ENCODE measurements at places on chromosomes 2 and 18.

DNA sequence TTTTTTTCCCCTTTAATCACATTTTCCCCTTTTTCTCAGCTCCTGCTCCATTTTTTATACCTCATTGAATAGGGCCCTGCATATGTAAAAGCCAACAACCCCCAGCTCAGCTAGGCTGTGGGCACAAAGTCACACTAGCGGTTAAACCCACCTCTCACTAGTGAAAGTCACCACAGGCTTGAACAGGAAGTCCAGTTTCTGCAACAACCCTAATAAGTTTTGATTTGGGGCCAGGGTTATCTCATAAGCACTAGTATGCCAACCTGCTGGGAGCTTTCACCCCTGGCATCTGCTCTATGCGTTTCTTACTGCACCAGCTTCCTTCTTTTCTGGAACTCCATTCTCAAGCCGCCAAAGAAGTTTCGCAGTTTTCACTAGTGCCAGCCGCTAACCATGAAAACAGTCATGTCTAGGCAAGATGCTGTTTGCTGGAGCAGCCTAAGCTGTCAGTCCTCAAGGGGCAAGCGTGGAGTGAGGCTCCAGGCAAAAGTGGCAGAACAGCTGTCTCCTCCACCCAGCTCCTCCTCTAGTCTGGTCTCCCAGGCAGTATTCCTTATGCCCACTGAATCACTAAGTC lies 197.0 kb upstream of the MEIS1 start:
- no peak for DNase-seq

GRCh38 chr2:156437272-156437930 lies 1.2 kb downstream of the GPD2 start:
- DNase-seq = no peak

GRCh38 chr2:54092940-54093339 lies 22.5 kb upstream of the ACYP2 start:
- DNase-seq = no peak

- no peak for DNase-seq
These were observed 779 bp upstream of the LYPD6 start for GRCh38 chr2:149329489-149330126.

DNA sequence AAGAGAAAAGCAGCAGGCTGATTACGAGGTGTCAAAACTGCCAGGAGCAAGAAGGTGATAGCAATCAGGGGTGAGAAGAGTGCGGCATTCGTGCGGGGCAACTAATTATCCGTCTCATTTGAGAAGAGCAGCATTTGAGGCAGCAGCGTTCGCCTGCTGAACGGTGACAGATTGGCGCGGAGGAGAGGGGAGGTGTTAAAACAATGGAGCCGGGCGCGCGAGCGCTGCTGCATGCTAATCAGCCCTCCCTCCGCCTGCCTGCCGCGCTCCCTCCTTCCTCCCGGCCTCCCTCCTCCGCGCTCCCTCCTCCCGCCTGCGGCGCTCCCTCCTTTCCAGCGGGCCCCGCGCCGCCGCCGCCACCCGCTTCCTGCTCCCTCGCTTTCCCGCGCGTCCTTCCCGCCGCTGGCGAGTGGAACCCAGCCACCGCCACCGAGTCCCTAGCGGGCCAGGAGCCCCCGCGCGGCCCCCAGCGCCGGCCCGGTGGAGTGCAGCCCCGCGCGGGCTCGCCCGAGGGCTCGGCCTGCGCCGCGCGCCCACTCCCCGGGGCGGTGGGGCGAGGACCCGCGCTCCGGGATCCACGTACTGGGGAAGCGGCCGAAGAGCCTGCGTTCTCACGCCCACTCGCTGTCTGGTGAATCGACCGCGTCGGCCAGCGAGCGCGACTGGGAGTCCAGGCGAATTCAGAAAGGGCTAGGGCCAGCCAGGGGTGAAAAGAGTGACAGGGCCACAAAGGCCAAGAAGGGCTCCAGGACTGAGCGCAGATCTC lies 69.5 kb upstream of the PSMD14 start:
- DNase-seq = peak; percentile 44

- no peak for DNase-seq
These were observed 47.4 kb upstream of the CYRIA start for GRCh38 chr2:16713011-16713423.

GRCh38 chr2:71935262-71935848 lies 212.3 kb downstream of the CYP26B1 start:
- DNase-seq = no peak

DNA sequence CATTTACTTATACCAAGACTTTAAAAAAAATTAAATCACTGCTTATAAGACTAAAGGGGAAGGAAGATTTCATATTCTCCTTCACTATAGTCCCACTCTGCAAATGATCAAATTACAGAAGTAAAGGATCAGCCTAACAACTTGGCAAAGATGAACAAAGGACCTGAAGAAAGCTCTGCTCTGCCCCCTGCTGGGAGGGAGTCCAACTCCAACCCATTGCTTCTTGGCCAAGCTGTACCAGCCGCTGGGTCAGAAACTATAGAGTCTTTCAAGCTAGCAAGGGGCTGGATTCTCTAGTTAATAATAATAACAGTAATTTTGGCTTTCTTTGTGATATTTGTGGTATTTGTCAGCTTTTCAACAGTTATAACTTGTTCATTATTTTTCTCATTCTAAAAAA lies 927.0 kb upstream of the CRIM1 start:
- DNase-seq = no peak

Measured in activated T-cell treated with anti-CD3 and anti-CD28 coated beads for 1 hour (primary cell).